CD4-positive, alpha-beta T cell treated with Interleukin-15 for 1 hour (primary cell): ENCODE measurements at places on chromosomes 1 and 21.
A peak's percentile ranks its signal among the peaks of the same experiment; 100 is the strongest.

DNA sequence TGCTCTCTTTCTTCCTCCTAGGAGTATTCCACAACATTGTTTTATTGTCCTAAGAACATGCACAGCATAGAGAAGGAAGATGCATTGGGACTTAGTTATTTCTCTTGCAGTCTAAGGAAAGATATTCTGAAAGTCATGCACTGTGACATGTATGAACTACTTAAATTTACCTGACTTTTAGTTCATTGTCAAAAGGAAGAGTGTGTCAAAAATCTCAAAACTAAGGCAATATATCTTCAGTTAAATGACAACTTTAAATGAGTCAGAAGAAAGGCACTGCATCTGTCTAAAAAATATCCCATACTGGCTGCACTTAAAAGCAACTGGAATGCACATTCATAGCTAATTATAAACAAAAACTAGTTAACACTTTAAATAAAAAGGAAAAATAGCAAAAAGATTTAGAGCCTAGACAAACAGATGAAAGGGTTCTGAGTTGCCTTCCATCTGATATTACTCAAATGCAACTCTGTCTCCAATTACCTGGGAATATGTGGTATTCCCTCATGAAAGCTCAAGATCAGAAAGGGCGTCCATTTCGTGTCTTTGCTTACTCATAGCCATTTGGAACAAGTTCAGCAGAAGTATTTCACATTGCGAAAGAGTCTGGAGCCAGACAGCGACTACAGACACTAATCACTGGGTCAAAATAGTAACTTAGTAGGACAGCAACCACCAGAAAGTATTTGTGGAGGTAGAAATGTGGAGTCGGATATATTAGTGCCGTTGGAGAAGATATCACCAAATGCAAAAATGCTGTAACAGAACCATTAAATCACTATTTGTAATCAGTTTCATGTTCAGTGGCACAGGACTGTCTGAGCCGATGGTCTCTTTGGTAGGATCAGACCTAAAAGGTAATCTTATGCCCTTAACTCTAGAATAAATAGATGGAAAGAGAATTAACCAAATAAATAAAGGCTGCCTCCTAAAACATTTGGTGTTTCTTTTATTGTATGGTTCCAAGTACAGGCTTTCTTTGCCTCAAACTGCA is 225.7 kb downstream of the GREM2 start:
- no peak for DNase-seq

GRCh38 chr1:198683449-198683848 is 44.6 kb downstream of the PTPRC start:
- DNase-seq = no peak

- no peak for DNase-seq
These were observed 1.3 kb downstream of the TMEM269 start for GRCh38 chr1:42786097-42786496.

- DNase-seq = peak; percentile 74
These were observed 1.7 kb downstream of the TMCC2 start for GRCh38 chr1:205229399-205229871.

DNA sequence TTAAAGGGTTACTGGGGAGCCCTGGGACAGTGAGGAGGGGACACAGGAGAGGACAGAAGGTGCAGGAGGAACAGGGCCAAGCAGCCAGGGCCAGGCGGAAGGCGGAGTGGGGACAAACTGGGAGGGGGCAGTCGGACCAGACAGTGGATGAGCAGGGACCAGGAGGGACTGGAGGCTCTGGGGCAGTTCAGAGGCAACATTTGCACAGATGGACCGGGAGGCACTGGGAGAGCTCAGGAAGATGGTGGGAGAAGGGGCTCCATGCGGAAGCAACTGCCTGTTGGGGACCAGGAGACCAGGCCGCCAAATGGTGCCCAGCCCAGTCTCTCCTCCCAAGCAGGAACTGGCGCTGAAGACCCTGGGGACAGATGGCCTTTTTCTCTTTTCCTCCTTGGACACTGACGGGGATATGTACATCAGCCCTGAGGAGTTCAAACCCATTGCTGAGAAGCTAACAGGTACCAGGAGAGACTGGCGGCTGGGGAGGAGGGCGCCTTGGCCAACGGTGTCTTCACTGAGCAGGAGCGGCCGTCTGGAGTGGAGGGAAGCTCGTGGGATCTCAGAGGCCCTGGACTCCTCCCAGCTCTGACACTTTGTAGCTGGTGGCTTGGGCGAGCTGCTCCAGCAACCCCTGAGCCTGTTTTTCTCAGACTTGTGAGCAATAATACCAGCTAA is 847 bp downstream of the SELENON start:
- DNase-seq = no peak

DNA sequence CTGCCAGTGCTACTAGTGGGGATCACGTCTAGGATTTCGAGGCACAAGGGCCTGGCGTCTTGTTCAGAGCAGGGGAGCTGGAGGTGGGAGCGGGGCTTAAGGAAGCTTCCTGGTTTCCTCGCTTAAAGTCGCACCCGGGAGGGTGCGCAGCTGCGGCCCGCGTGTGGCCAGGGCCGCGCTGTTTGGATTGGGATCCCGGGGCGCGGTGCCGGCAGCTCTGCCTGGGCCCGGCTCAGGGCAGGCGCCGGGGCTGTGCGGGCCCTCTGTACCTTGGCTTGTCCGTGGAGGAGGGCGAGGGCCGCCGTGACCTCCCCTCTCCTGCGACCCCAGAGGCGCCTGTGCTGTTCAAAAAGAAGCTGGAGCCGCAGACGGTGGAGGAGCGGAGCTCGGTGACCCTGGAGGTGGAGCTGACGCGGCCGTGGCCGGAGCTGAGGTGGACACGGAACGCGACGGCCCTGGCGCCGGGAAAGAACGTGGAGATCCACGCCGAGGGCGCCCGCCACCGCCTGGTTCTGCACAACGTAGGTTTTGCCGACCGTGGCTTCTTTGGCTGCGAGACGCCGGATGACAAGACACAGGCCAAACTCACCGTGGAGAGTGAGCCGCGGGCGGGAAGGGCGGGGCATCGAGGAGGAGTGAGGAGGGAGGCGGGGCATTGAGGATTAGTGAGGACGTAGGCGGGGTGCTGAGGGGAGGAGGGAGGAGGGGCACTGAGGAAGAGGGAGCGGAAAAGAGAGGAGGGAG is 67.8 kb downstream of the OBSCN start:
- DNase-seq = peak; percentile 91

DNA sequence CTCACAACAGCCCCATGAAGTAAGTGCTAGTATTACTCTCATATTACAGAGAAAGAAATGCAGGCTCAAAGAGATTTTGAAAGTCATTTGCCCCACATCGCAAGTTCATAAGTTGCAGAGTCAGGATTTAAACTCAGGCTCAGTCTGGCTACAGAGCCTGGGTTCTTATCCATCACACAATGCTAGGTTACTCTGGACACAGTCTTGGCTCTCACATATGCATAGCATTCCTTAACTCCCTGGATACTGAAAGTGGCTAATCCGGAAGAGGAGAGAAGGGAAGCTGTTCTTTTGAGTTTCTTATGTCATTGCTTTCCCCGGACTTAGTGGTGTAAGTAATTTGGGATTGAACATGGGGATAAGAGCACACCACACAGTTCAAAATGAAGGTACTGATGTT is 357.4 kb upstream of the PLXNA2 start:
- DNase-seq = no peak

- DNase-seq = no peak
These were observed 70.6 kb downstream of the MRPL37 start for GRCh38 chr1:54270543-54270942.

GRCh38 chr1:1092894-1093609 is 18.9 kb upstream of the RNF223 start:
- peak; percentile 15 for DNase-seq

GRCh38 chr1:155051342-155051776 is 243 bp downstream of the ADAM15 start:
- no peak for DNase-seq

DNA sequence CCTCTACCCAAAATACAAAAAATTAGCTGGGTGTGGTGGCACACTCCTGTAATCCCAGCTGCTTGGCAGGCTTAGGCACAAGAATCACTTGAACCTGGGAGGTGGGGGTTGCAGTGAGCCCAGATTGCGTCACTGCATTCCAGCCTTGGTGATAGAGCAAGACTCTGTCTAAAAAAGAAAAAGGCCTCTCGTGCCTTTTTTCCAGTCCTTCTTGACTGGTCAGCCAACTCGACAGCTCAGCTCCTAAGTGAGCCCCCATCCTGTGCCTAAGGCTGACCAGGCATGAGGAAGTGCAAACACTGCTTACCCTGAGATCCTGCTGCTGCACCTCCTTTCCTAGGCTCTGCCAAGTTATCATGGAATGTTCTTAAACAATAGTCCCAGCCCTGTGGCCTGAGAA is 10.1 kb upstream of the PROK1 start:
- DNase-seq = no peak

DNA sequence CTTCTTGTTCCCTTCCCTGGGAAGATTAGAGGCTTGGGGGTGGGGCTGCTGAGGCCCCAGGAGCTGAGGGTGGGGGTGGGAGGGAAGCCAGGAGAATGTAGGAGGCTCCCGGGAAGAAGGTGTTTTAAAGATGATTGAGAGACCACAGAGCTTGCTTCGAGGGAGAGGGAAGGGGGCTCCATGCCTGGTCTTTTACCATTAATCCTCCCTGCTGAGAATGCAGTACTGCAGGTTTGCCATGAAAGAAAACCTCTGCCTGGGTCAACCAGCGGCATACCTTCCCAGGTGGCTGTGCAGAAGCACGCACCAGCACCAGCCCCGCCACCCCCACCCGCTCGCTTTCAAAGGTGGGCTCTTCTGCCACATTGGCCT is 15.4 kb downstream of the ABCA4 start:
- DNase-seq = no peak

GRCh38 chr1:6129313-6129712 is 50.8 kb downstream of the CHD5 start:
- DNase-seq = no peak

DNA sequence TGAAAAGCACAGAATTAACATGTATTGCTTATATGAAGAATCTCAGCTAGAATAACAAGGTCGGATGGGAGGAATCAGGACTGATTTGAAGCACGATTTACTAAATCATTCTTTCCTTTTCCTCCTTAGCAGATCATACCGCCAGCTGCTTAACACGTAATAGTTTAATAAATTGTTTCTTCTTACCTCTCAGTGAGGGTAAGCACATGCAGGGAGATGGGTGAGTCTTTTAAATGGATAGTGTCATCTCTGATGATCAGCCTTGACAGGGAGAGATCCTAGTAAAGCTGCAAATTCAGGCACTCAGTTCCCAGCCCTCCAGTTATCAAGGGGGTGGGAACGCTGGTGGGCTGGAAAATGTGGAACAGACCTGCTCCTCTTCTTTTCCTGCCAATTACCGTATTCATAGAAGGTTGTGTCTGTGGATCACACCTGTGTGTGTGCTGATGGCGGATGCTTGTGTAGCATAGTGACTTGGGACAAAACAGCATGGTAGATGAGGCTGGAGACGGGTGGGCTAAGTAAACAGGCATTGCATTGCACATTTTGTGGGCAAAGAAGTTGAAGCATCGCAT is 30.7 kb downstream of the NTPCR start:
- DNase-seq = no peak

DNA sequence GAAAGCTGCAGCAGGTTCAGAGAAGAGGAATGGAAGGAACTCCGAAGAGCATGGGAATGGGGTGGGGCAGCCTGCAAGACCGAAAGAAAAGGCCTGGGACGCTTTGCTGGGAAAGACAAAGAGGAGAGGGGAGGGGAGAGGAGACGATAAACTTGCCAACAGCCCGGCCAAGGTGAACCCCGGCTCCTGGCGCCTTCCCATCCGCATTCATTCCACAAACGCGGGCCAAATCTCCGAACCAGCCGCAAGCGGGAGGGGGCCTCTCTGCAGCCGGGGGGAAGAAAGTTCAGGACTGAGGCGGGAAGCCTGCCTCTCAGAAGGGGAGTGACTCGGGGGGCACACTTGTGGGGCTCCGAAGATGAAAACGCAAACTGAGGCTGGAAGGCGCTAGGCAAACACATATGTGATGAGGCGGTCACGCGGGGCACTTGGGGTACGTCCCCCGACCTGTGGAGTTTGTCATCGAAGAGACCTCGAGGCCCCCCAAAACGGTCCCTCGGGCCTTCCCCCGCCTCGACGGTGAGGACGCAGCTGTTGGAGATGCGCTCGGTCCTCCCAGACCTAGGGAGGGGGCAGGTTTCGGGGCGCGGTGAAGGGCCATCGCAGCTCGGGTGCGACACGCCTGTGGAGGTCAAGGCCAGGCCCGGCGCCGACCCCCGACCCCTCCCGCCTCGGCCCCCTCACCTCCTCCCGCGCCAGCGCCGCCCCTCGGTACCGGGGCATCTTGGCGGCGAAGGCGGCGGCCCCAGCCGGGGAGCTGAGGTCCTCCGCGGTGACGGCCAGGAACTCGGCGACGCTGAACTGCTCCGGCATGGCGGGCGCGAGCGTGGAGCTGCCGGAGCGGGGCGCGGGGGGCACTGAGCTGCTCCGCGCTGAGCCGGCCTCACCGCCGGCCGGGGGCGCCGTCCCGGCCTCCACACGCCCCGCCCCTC is at the start of gene ASAP3:
ASAP3 (minus strand) TSS at position 859 of the 932 bp plus-strand sequence; CDS start at position 813, 46 bp downstream.
- DNase-seq = no peak

GRCh38 chr1:68470388-68470970 is 20.7 kb upstream of the RPE65 start:
- no peak for DNase-seq

GRCh38 chr1:30286988-30287839 is 436.2 kb downstream of the MATN1 start:
- DNase-seq = no peak

- DNase-seq = no peak
These were observed 8.3 kb upstream of the RNF19B start for GRCh38 chr1:32972814-32973428.

DNA sequence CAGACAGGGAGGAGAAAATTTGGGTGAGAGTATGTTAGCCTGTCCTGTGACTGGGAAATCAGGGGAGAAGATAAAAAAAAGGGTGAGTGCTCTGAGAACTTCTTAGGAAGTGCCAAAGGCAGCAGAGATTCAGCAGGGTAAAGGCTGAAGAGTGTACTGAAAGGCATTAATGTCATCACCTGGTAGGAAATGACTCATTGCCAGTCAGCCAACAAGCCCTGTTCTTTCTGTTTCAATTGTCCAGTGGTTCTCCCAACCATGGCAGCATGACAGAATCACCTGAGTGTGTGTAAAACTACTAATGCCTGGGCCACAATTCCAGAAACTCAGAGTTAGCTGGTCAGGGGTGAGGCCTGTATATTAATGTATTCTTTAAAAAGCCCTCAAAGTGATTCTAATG is 83.5 kb downstream of the INTS7 start:
- no peak for DNase-seq

GRCh38 chr1:8969937-8970336 is 24.3 kb downstream of the CA6 start:
- peak; percentile 53 for DNase-seq

DNA sequence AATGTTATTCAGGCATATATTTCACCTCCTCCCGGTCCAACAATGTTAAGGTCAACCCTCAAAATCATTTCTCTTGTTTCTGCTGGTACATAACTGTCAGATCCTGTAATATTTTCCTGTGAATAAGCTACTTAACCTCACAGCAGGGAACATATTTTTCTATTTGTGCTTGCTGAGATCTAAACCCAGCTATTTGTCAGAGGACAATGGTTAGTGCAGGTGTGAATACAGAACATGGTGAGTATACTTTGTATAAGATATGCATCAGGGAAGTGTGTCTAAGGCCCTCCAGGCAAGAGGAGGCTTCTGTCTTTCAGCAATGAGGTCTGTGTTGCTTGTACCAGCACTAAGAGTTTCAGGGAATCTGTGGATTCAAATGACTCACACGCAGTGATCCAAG is 970.6 kb downstream of the NCAM2 start:
- DNase-seq = no peak

GRCh38 chr1:109531826-109532364 is 7.8 kb upstream of the GPR61 start:
- no peak for DNase-seq
